Endodermal cell (in vitro differentiated cells): ENCODE measurements at places on chromosomes 4 and X. TPM values are rescaled to one million over a fixed set of nuclear protein-coding genes. Genes with fewer than 3 reads are reported as not detected.

Gene BANK1
- 0.57 and 0.75 TPM in 2 replicates for total RNA-seq

Gene TRPC5OS
- total RNA-seq: not detected in 2 replicates

Gene ATOH1
- total RNA-seq: 1.5 and 1.6 TPM in 2 replicates

Gene KCNIP4
- not detected in 2 replicates for total RNA-seq

Gene SOX3
- 2.0 and 3.3 TPM in 2 replicates for total RNA-seq

Gene REELD1
- not detected in 3 replicates for total RNA-seq

Gene PRRG3
- 7.0 to 11.4 TPM (median 11.4 TPM) in 3 replicates for total RNA-seq

Gene FOXR2
- not detected in 3 replicates for total RNA-seq

Gene ANKRD17
- 76.9 and 83.6 TPM in 2 replicates for total RNA-seq

Gene MAOA
- total RNA-seq: 3.5 and 4.7 TPM in 2 replicates

Gene MAGEA11
- total RNA-seq: not detected in 3 replicates

Gene TMEM128
- 29.5 to 36.5 TPM (median 31.3 TPM) in 3 replicates for total RNA-seq

Gene MAGED1
- total RNA-seq: 327 and 344 TPM in 2 replicates

Gene DGAT2L6
- not detected in 3 replicates for total RNA-seq

Gene HCFC1
- total RNA-seq: 42.7 to 93.7 TPM (median 93.4 TPM) in 3 replicates

Gene RLIM
- 32.0 and 33.4 TPM in 2 replicates for total RNA-seq

Gene NWD2
- total RNA-seq: not detected in 3 replicates

Gene CXCL11
- total RNA-seq: 0.21 TPM in 1 of 3 replicates, not detected in the others

Gene LINC00632
- total RNA-seq: 145 and 168 TPM in 2 replicates

Gene TAF7L
- 0.22 to 0.40 TPM in 2 of 3 replicates, not detected in the other for total RNA-seq

Gene USP17L21
- not detected in 2 replicates for total RNA-seq

Gene CTAG2
- not detected in 2 replicates for total RNA-seq

Gene RAB40A
- total RNA-seq: 0.51 to 0.55 TPM in 2 of 3 replicates, not detected in the other

Gene IL15
- total RNA-seq: 0.14 and 0.42 TPM in 2 replicates

Gene QRFPR
- 0.22 TPM in 1 of 3 replicates, not detected in the others for total RNA-seq

Gene TCP11X1
- total RNA-seq: 1.1 TPM in 1 of 2 replicates, not detected in the other

Gene NDUFA1
- total RNA-seq: 79.7 to 87.5 TPM (median 83.4 TPM) in 3 replicates

Gene SPANXN4
- not detected in 3 replicates for total RNA-seq

Gene MAGEB1
- total RNA-seq: 0.18 TPM in 1 of 3 replicates, not detected in the others

Gene STBD1
- total RNA-seq: 0.31 and 0.47 TPM in 2 replicates

Gene UGT2B11
- not detected in 2 replicates for total RNA-seq

Gene LDB2
- 11.4 to 14.2 TPM (median 12.4 TPM) in 3 replicates for total RNA-seq

Gene RTL9
- 0.19 to 0.29 TPM in 2 of 3 replicates, not detected in the other for total RNA-seq
